ENCODE measurements at places on chromosomes 1 and 21. TPM values are rescaled to one million over a fixed set of nuclear protein-coding genes. Genes with fewer than 3 reads are reported as not detected.
A peak's percentile ranks its signal among the peaks of the same experiment; 100 is the strongest.

S100A8 gene
- 3.4 TPM for total RNA-seq

- no peak for DNase-seq
Measured at GRCh38 chr1:156641761-156642264, at the start of gene BCAN. Gene BCAN, plus strand, starts transcription at chr1:156642117. Its CDS starts 3,938 bp downstream, at chr1:156646055.

RASAL2 gene
- total RNA-seq, result 17.5 TPM

DNA sequence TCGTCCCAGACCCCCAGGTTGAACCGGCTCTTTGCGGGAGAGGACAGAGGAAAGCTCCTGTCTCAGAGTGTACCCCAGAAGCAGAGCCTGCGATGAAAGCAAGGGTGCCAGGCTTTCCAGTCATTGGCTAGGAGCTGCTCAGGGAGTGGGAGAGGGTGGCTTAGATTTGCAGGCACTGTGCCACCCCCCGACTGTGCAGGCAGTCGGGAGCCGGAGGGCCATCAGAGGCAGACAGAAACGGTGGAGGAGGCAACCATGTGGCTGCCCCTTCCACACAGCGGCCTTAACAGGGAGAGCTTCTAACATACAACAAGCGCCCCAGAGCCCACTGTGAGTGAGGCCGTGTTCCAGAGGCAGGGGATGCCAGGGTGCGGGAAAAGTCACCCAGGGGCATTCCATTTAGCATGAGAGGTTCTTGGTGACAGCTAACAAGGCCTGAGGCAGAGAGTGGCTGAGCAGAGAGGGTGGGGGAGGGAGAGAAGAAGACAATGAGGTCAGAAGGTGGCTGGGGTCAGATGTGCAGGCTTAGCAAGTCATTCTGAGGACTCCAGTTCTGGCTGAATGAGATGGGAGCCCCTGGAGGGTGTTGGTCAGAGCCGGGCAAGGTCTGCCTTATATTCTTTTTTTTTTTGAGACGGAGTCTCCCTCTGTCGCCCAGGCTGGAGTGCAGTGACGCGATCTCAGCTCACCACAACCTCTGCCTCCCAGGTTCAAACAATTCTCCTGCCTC is 9.5 kb upstream of the C1orf167 start:
- no peak for DNase-seq

DNA sequence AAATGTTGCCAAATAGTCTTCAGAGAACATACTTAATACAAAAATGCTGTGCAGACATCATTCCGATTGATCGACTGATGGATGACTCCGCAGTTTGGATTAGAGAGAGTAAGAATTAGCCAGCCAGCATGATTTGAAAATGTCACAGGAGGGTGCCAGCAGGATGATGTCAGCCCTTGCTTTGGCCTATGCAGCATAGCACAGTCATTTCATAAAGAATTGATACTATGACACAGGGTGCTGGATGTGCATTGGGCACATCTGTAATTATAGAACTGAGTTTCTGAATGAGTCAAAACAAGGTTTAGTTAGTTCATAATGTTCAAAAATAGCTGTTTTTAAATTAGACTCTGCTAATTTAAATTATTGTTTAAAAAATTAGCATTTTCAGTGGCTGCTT is 21.6 kb upstream of the TRAF5 start:
- DNase-seq, result no peak

- DNase-seq, result no peak
Measured at GRCh38 chr1:233543338-233544255, 70.3 kb upstream of the KCNK1 start.

TFF2 gene
- total RNA-seq, result not detected

AMY1A gene
- not detected for total RNA-seq

FAM131C gene
- total RNA-seq, result not detected

DNA sequence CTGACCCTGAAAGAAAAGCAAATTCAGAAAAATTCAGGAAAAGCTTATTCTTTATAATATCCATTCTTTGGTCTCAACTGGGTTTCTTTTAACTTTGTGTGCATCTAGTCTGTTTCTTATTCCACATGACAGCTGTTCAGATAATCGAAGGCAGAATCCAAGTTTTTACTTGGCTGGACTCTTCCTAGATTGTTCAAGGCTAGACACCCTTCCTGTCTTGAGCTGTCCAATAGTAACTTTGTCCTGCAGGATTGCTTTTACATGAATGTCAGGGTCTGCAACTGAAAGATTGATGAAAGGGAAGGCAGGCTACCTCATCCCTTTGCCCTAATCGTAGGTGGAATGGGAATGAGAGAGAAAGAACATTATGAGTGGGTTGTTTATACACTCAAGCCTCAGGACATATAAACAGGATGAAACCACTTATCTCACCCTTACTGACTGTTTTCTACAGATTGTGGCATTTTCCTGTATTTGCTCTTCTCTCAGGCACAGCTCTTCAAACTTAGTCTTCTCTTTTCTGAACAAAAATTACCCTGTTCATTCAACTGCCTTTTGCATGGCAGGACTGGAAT is 76.9 kb downstream of the LEPR start:
- DNase-seq, result no peak

KRTAP19-1 gene
- total RNA-seq, result not detected

- no peak for DNase-seq
Measured at GRCh38 chr1:191551019-191551418, 607.2 kb upstream of the RGS18 start.

BRINP3 gene
- 12.4 TPM for total RNA-seq

- DNase-seq, result no peak
Measured at GRCh38 chr1:53344921-53345838, 17.3 kb upstream of the LRP8 start.

- no peak for DNase-seq
Measured at GRCh38 chr1:214022810-214023425, 35.1 kb downstream of the PROX1 start.

- no peak for DNase-seq
Measured at GRCh38 chr1:230243146-230243545, 176.1 kb downstream of the GALNT2 start.

DNA sequence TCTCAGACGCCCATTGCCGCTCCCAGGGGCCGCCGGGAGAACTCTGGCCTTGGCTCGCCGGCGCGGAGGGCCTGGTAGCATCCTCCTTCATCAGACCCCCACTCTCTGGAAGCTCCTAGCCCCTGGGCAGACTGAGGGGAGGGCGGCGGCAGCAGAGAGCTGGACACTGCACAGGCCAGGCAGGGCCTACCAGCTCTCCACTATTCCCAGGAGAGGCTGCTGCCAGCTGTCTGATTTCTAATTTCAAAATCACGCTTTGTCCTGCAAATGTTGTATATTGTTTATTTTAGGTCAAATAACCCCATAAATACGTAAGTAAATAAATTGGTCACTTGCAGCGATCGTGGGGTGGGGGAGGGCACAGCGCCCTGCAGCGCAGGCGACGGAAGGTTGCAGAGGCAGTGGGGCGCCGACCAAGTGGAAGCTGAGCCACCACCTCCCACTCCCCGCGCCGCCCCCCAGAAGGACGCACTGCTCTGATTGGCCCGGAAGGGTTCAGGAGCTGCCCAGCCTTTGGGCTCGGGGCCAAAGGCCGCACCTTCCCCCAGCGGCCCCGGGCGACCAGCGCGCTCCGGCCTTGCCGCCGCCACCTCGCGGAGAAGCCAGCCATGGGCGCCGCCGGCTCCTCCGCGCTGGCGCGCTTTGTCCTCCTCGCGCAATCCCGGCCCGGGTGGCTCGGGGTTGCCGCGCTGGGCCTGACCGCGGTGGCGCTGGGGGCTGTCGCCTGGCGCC is at the start of gene MTARC1:
Gene MTARC1 (plus strand): TSS at position 577 of the 732 bp plus-strand sequence. CDS start 32 bp downstream, at position 609.
- DNase-seq, result peak; percentile 83

DNA sequence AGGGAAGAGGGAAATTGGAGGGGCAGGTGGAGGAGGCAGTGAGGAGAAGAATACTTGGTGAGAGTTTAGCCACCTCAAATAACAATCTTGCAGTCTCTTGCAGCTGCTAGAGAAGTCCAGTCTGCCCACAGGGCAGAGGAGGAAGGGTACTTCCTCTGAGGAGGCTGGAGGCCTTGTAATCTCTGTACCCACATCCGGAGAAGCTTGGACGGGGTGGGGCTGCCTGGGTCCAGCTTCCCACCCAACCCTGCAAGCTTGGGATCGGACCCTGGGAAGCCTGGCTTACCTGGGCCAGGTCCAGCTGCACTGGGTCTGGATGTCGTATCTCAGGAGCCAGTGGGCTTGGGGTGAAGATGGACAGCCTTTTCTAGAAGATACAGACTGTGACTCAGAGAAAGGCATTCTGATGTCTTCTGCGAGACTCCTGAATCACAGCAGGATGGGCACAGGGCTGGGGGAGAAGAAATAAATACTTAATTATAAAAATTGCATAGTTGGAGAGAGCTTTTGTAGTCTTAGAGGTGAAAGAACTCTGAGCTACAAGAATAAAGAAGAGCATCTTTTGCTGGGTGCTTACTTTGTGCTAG is 111.8 kb upstream of the JUN start:
- DNase-seq, result no peak

GRCh38 chr21:37871121-37871862 is 45.0 kb downstream of the KCNJ6 start:
- no peak for DNase-seq

DNA sequence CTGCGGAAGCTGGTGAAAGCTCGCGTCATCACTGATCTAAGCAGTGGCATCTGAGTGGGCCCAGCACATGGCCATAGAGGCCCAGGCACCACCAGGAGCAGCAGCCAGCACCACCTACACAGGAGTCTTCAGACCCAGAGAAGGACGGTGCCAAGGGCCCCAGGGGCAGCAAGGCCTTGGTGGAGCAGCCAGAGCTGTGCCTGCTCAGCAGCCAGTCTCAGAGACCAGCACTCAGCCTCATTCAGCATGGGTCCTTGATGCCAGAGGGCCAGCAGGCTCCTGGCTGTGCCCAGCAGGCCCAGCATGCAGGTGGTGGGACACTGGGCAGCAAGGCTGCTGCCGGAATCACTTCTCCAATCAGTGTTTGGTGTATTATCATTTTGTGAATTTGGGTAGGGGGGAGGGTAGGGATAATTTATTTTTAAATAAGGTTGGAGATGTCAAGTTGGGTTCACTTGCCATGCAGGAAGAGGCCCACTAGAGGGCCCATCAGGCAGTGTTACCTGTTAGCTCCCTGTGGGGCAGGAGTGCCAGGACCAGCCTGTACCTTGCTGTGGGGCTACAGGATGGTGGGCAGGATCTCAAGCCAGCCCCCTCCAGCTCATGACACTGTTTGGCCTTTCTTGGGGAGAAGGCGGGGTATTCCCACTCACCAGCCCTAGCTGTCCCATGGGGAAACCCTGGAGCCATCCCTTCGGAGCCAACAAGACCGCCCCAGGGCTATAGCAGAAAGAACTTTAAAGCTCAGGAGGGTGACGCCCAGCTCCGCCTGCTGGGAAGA is 3.2 kb upstream of the ARTN start:
- peak; percentile 43 for DNase-seq

- no peak for DNase-seq
Measured at GRCh38 chr1:91784191-91784590, 101.8 kb downstream of the TGFBR3 start.

DNA sequence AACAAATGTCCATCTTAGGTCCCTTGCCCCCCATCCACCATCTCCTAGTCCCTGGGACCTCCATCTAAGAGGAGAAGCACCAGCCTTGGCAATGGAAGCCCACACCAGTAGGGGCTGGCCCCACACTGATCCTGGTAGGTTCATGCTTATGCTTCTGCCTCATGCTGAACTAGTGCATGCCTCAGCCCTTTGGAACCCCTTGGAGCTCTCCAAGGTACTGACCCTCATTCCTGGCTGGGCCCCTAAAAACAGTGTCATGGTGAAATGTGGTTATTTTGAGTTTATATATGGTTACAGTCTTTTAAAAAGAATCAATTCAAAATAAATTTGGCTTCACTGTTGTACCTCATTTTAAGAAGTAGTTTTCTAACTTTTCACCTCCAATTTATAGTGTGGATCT is 108.3 kb downstream of the HIVEP3 start:
- DNase-seq, result no peak

- no peak for DNase-seq
Measured at GRCh38 chr21:36204980-36205379, 48.4 kb downstream of the DOP1B start.

PRR9 gene
- not detected for total RNA-seq

- no peak for DNase-seq
Measured at GRCh38 chr1:62800281-62800680, 16.3 kb downstream of the ATG4C start.

- DNase-seq, result no peak
Measured at GRCh38 chr1:231964241-231964640, 337.7 kb downstream of the DISC1 start.

SIK1 gene
- 7.9 TPM for total RNA-seq

GRCh38 chr1:230898144-230898543 is 29.8 kb upstream of the C1orf198 start:
- no peak for DNase-seq

DNA sequence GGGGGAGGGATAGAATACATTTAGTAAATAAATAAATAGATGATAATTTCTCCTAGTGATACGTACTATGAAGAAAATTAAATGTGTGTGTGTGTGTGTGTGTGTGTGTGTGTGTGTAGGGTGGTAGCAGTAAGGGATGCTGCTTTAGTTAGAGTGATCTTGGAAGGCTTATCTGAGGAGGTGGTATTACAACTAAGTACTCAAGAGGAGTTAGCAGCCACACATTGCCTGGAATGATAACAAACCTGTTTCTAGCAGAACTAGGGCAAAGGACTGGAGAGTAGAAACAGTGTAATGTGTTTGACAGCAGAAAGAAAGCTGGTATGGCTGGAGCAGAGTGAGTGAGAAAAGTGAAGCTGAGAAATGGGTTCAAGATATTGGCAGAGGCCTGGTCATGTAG is 58.3 kb upstream of the FASLG start:
- DNase-seq, result no peak

- DNase-seq, result no peak
Measured at GRCh38 chr1:170407138-170407537, 124.8 kb upstream of the GORAB start.

ST6GALNAC5 gene
- total RNA-seq, result 1.3 TPM

GRCh38 chr1:15423355-15424077 is 13.8 kb downstream of the EFHD2 start:
- DNase-seq, result peak; percentile 57

OR10Z1 gene
- not detected for total RNA-seq
